Stimulated activated naive CD4-positive, alpha-beta T cell (primary cell): ENCODE measurements at places on chromosomes 5 and 9.

DNA sequence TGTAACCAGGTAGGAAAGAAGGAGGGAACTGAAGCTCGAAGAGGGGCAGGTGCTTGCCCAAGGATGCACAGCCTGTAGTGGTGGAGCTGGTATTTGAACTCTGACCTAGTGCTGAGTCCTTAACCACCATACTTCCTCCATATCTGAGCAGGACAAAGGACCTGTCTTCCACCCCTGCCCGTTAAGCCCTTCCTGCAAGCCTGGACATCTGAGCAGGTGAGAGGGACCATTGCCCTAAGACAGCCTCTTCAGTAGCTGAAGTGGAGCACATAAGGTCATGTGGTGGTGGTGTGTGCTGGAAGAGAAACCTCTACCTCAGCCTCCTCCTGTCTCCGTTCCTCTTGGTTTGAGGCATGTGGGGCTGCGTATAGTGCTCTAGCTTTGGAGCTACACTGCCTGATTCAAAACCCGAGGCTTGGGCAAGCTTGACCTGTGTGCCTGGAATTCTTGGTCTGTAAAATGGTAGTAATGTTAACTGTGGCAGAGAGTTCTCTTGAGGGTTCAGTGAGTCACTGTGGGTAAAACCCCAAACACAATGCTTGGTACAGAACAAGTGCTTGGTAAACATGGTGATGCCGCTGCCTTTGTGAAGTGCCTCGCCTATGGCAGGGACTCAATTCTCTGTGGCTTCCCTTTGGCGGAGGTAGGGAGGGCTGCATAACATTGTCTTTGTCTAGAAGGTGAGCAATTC, 7.4 kb downstream of the GALNT10 start:
- no peak for DNase-seq

GRCh38 chr5:86974955-86975354, 292.7 kb upstream of the RASA1 start:
- no peak for DNase-seq

DNA sequence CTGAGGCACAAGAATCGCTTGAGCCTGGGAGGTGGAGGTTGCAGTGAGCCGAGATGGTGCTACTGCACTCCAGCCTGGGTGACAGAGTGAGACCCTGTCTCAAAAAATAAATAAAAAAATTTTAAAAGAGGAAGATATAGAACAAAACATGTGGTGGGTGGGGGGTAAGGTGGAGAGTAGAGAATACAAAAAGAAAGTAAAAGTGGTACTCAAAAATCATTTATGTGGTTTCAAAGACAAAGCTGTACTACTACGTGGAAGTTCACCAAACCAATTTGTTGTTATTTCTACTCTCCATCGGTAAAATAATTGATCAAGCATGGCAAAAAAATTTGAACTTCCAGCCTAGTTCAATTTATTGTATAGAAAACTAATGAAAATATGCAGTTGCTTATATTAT, 8.0 kb upstream of the OR13C3 start:
- no peak for DNase-seq

DNA sequence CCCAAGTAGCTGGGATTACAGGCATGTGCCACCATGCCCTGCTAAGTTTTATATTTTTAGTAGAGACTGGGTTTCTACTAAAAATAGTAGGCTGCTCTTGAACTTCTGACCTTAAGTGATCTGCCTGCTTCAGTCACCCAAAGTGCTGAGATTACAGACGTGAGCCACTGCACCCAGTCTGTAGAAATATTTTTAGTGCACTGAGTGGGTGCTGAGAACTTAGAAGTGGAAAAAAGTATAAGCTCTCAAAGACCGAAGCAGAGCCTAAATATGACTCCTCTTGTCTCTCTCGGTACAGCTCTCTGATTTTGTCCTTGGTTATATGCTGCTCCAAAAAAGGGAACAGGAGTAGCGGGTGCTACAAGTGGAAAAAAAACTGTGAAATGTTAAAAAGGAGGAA, 353.8 kb upstream of the IZUMO3 start:
- DNase-seq, result no peak

DNA sequence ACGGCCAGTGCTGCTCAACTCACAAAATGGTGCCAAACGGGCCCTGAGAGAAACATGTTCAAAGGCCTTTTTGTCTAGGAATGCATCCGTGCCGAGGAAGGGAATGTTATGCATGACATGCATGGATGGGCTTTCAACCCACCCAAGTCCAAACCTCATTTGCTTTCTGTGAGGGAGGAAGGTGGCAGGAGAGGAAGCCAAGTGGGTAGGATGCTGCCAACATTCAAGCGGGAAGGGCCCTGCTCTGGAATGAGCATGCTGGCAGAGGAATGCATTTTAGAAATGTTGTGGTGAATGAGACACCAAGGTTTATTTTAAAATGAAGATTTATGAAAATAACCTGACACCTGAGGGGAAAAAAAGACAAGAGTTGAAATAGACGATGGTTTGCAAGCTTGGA, 479.1 kb downstream of the CCDC171 start:
- DNase-seq, result no peak

GRCh38 chr9:123753016-123753415, 176.9 kb downstream of the DENND1A start:
- DNase-seq, result no peak

DNA sequence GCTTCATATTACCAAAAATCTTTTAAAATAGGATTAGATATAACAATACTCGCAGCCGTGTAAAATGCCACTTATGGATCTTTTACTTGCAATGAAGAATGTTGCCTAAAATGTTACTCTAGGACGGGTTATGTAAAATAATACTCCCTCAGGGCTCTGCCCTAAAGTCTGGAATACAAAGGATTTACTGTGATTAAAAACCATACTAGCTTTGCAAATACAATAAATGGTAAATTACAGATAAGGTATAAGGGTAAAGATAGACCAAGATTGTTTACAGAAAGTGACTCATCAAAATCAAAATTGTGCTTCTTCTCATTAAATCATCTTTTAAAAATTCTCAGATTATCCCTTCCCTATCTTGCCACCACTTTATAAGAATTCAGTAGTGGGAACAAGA, 163.6 kb downstream of the MEF2C start:
- DNase-seq, result no peak

DNA sequence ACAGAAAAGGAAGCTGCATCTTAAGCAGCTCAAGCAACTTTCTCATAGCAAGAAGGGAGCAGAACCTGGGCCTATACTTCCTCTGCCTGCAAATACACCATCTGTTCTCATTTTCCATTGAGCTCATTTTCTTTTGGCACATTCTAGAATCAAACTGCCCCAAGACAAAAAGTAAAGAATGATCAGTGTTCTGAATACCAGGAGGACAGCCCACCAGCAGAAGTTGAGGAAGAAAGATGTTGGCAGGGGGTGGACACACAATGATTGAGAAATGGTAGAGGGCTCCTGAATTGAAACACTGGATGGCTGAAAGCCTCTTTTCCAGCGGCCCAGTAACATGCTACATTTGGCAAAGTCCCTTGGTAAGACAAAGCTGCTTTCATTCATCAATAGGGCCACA, 171.8 kb downstream of the MED10 start:
- no peak for DNase-seq

GRCh38 chr5:81829242-81829641, 78.3 kb upstream of the SSBP2 start:
- no peak for DNase-seq

DNA sequence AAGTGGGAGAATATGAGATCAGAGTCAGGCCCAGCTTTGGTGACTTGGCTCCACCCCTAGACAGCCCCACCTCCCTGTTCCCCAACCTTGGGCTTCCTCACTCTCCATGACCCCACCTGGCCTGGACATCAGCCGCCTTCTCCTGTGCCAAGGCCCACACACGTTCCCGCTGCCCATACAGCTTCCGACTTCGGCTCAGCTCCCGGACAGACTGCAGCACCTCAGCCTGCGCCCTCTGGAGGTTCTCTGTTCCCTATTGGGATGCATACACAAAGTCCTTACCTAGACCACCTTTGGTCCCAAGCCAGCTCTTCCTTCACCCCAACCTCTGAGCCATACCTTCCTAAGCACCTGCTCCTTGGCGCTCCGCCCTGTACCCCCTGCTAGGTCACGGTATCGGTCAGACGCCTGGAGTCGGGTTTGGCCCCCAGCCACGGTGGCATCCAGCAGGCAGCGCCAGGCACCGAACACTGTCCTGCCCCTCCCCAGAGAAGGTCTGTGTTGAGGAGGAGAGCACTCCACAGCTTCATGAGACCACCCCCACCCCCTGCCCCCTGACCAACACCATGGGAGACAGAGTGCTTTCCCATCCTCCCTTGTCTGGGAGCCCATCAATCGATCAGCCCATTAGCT, 2.0 kb downstream of the FCHSD1 start:
- no peak for DNase-seq

DNA sequence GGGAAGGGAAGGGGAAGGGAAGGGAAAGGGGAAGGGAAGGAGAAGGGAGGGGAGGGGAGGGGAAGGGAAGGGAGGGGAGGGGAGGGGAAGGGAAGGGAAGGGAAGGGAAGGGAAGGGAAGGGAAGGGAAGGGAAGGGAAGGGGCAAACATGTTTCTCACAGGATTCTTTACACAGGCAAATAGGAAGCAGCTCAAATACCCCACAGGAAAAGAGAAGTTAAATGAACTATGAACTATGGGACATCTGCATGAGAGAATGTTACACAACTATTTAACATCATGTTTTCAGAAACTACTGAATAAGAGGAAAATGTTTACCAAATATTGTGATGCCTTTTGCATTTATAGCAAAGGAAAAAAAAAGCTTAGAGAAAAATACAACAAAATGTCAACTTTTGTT, 125.4 kb upstream of the SLC30A5 start:
- no peak for DNase-seq

GRCh38 chr9:80012557-80013330, 441.0 kb downstream of the TLE4 start:
- no peak for DNase-seq

GRCh38 chr9:117719161-117719920, 15.1 kb downstream of the TLR4 start:
- DNase-seq, result no peak

DNA sequence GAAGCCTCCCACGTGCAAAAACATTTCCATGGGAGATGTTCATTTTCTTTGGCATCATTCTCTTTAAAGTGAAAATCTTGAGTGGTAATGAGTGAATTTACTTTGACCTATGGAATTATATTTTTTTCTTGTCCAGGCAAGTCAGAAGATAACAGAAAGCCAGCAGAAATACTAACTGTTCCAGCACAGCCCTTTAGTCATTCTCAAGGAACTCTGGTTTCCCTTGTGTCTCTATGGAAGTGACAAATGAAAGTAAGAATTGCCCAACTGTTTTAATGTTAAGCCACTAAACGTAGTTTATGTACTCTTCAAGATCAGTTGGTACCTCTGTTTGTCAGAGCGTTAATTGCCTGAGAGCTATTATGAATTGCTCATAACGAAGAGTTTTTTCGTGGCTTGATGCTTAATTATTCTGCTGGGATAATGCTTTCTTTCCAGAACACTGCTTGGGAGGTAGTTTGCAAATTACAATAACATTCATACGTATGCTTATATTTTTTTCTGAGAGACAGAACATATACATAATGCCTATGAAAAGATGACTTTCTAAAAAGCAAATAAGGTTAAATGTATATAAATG, 84.5 kb upstream of the CER1 start:
- DNase-seq, result no peak

GRCh38 chr5:8184455-8185063, 315.6 kb downstream of the MTRR start:
- DNase-seq, result no peak

GRCh38 chr5:107325866-107326265, 344.9 kb downstream of the EFNA5 start:
- no peak for DNase-seq

GRCh38 chr5:34439601-34440000, 216.5 kb upstream of the RAI14 start:
- DNase-seq, result no peak

DNA sequence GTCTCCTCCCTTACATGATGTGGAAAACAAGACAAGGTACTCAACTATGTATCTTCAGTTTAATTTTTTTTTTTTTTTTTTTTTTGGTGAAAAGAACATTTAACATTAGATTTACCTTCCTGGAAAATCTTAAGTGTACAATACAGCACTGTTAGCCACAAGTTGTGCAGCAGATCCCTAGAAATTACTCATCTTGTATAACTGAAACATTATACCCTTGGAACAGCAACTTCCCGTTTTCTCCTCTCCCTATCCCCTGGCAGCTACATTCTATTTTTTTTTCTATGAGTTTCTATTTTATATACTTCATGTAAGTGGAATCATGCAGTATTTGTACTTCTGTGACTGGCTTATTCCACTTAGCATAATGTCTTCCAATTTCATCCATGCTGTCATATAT, 421.9 kb upstream of the FTMT start:
- DNase-seq, result no peak

GRCh38 chr5:23257656-23258055, 249.8 kb upstream of the PRDM9 start:
- DNase-seq, result no peak

DNA sequence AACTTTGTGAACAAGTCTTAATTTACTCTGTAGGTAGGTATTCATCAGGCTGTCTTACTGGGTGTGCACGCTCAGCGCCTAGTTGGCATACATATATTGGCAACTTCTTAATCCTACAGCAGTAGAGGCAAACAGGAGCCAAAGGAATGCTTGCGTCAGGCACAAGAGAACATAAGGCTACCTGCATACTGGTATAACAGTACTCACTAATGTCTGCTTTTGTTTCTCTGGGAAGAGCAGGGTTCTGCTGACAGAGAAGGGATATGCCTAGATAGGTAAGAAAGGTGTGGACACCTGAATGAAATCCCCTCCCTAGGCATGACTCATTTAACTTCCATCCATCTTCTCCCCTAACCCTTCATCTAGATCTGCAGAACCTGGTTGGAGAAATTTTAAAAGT, 40.1 kb downstream of the ELL2 start:
- DNase-seq, result no peak

- DNase-seq, result no peak
Observed at GRCh38 chr9:117334101-117334500, 80.8 kb downstream of the ASTN2 start.

DNA sequence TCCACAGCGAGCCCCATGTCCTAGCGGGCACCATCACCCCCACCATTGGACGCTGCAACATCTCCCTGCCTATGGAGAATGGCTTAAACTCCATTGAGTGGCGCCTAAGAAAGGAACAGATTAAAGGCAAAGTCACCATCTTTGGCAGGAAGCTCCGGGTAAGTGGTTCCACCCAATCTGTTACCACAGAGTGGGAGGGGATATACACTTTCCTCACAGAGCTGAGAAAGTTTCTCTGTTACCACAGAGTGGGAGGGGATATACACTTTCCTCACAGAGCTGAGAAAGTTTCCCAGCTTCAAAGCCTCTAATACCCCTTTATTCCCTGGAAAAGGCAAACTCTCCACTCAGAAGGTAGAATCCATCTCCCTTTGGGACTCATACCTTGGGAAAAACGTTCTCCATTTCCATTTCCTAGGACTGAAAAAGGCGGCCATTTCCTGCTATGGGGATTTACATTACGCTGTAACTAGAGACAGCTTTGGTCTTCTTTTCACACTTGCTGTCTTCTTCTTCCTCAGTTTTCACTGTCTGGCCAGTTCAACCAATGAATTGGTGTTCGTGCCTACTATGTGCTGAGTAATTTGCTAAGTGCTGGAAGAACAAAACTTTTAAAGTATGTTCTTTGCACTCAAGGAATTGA, 63.4 kb upstream of the WWC1 start:
- peak; percentile 49 for DNase-seq
